ENCODE measurements at places on chromosomes 2 and 18.
A peak's percentile ranks its signal among the peaks of the same experiment; 100 is the strongest.

DNA sequence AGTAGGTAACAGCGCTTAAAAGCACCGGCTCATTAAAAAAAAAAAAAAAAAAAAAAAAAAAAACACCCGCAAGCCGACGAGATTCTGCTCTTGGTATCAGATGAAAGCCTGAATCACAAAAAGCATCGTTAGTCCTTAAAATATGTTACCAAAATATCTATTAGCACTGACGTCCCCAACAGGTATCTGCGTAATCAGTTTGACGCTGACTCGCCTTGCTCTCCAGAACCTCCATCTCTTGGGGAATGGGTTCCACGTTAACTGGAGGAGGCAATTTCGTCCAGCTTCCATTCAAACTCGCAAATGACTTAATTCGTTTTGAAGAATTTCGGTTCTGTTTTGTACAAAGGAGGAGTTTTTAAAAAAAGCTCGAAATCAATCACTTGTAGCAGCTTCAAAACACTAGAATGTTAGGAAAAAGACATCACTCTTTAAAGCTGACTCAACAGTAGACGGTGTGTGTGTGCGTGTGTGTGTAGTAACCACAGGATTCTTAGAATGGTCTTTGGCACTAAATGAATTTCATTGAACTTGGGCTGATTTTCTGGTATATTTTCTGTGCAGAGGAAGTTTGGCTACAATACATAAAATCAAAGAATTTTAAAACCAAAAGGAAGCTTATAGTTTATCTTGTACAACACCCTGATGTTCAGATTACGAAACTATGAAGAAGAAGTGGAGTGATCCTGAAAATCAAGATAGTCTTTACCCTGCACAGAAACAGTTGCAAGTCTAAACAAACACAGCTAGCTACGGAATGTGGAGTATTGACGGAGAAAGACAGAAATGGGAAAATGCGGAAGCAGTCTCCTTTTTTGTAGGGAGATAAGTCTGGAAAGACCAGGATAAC, 1.1 kb upstream of the PGAP1 start:
- DNase-seq: peak; percentile 14

GRCh38 chr2:235810846-235811245, 317.0 kb downstream of the AGAP1 start:
- no peak for DNase-seq

- no peak for DNase-seq
Observed at GRCh38 chr2:42281416-42282081, 79.5 kb downstream of the COX7A2L start.

- DNase-seq: no peak
Observed at GRCh38 chr2:161165811-161166210, 5.6 kb downstream of the TANK start.

DNA sequence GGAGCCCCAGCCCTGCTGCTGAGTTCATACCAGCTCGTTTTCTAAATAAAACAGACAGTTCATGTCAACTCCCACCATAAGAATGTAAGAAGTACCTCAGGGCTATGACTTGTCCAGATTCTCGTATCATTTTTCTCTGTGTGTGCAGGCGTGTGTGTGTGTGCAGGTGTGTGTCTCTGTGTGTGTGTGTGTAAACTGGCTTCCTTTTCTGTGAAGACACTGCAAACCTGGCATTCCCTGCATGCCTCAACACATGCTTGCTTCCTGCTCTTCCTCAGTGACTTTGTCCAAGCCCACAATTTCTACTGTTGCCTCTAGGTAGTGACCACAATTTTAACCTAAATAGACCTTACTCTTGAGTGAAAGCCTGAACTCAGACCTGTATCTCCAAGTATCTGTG, 879.0 kb downstream of the SLC4A3 start:
- DNase-seq: no peak

- no peak for DNase-seq
Observed at GRCh38 chr2:137172162-137172561, 406.8 kb downstream of the THSD7B start.
